ENCODE measurements at places on chromosomes 2 and 18.

- no peak for DNase-seq
Observed at GRCh38 chr2:66957198-66957597, 439.9 kb upstream of the ETAA1 start.

DNA sequence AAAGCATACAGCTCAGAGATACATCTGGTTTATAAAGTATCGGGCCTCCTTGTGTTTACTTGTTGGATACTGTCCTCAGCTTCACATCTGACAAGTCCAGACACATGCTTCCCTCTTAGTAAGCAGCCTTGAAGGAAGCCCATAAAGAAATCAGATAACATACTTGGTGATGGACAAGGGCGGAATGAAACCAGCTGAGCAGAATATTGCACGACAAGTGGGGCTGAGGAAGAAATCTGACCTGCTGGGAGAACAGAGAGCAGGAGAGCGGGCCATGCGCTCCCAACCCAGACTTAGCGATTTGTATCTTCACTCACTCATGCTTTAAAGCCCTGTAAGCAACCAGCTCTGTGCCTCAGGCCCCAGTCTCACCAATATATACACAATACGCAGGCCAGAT lies 208.4 kb downstream of the CDH20 start:
- no peak for DNase-seq

GRCh38 chr2:168970711-168971233 lies 60.4 kb downstream of the ABCB11 start:
- DNase-seq: no peak

- no peak for DNase-seq
Observed at GRCh38 chr2:215832791-215833190, 180.6 kb downstream of the MREG start.

DNA sequence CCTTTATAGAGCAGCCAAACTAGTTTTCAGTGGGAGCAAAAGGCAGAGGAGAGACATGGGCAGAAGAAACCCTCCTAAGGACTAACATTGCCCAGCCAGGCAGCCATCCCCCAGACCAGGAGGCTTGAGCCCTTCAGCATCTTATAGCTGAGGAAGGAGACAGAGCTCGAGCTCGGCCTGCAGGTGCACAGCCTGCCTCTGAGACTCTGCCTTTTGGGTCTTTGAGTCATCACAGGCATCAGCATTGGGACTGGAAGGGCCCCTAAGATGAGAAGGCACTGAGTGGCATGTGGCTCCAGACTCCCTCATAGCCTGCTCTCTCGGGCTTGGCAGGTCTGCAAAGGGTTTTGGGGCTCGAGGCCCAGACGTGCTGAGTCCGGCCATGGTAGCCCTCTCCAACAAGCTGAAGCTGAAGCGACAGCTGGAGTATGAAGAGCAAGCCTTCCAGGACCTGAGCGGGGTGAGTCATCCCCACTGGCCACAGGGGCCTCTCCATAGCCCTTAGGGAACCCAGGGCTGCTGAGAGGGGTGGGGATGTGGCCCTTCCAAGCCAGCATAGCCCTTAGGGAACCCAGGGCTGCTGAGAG lies 84.1 kb downstream of the EPAS1 start:
- DNase-seq: no peak

DNA sequence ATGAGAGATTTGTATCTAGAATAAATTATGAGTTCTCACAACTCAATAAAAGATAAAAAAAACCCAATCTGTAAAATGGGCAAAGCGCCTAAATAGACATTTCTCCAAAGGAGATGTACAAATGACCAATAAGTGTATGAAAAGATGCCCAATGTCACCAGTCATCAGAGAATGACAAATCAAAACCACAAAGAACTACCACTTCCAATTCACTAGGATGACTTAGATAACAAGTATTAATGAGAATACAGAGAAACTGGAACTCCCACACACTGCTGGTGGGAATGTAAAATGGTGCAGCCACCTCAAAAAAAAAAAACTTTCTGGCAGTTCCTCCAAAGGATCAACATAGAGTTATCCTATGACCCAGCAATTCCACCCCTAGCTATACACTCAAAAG lies 17.4 kb upstream of the COL6A3 start:
- no peak for DNase-seq

DNA sequence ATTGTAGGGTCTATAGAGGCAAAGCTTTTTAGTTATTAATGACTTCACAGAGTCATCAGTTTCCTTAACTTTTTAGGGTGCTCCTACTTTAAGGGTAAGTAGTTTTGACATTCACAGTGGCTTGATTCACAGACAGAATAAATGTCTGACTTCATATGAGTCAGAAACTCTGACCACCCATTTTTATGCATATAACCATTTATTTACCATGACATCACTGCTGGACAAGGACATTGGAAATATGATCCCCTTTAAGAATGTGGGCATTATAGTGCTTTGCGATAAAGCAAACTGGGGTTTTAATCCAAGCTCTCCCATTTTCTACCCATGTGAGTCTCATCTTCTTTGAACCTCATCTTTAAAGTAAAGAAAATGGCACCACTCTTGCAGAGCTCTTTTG lies 162.0 kb upstream of the MC4R start:
- DNase-seq: no peak

DNA sequence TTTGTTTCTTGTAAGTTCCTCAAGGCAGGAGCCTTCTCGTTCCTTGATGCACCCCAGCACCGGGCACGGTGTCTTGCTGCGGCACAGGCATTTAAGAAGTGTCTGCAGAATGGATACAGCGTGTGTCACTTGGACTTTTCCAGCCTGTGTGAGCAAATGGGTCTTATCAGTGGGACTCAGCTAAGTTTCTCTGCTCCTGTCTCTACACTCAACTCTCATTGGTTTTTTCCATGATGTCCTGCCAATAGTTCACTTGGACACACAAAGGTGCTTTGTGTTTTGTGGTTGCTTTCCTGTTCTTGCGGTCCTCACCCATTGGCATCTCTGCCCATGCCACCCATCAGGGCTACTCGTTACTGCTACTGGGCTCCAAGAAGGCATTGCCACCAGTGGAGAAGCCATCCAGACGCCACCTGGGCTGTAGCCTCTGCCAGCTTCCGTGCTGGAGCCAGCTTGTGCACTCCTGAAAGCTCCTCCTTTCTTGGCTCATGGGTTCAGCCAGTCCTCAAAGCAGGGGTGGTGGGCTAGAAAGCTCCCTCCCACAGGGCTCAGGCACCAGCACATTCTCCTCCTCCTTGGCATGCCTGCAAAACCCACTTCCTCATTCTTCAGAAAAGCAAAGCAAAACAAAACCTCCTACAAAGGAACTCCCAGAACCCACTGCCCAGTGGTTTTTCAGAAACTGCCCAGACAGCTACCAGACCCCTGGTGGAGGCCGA lies 41.4 kb downstream of the IL1R2 start:
- DNase-seq: no peak

GRCh38 chr18:59659508-59660170 lies 37.6 kb downstream of the CCBE1 start:
- DNase-seq: no peak

DNA sequence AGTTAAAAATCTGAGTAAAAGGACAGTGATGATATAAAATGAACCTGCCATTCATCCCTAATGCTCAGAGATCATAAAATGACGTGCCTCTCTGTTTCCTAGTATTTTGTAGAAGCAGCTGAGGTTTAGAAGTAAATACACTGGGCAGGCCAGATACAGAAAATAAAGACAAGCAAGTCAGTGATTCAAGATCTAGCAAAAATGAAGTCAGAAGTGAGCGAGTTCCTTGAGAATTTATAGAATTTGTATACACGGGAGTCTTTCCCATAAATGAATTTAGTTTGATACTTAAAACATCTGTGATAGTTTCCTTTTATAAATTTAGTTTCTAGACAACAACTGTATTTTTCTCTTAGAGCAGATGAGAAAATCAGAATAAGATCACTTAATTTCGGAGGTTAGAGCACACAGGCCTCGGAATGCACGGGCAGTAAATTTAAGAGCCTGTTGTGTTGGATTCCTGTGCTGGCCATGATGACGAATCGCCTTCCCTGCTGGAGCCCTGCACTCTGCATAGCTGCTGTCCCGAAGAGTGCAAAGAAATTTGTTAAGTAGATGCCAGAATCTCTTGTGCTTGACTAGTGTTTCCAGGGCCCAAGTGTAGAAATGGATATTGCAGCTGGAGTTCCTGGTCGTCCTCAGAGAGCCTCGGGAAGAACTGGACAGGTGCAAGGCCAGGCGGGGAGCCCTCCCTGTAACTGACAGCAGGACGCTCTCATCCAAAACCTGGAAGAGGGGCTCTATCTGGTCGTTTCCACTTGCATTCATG lies 83.7 kb upstream of the RBM44 start:
- no peak for DNase-seq

DNA sequence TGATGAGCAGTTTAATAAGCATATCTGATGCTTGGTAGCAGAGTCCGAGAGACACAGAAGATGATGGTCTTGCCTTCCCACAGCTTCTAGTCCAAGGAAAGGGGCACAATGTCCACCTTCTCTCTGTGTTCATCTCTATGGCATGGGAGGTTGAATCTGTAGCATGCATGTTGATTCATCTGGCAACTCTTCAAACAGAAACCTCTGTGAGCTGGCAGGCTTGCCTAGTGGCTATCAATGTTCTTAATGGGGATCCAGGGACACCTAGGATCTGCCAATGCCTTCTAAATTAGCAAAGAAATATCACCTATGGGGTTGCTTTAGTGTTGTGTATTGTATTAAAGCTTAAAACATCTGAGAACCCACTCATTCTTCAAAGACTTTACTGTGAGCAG lies 170.8 kb downstream of the INO80D start:
- no peak for DNase-seq

DNA sequence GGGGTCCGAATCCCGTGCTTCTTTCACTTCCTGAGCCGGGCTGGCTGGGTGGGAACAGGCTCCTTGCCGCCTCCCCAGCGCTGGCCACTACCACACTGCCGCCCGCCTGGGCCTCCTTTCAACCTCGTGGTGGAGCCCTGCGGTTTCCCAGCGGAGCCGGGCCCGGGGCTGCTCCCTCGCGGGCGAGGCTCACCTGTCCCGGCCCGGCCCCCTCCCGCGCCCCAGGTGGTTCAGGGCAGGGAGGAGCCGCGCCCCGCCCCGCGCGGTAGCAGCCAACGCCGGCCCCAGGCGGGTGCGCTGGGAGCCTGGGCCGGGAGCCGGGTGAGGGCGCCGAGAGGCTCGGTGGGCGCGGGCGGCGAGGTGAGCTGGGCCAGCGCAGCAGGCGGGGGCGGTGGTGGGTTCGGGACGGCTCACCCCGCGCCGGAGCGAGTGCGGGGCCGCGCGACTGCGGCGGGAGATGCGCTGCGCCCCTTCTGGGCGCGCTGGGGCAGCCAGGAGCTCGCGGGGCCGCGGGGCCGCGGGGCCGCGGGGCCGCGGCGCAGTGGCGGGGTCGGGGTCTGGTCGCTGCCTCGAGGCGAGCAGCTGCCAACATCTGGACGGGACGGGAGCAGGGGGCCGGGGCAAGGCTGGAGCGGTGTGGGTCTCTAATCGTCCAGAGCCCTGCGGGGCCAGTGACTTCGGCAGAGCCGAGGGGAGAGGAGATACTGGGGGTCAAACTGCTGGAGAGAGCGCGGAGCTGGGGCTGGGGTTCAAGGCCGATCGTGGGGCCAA lies at the start of gene LYPD6B:
Gene LYPD6B (plus strand): TSS at position 258 of the 771 bp plus-strand sequence. CDS start 92,250 bp downstream, outside the sequence.
- no peak for DNase-seq

- no peak for DNase-seq
Observed at GRCh38 chr2:39779927-39780326, 869 bp upstream of the THUMPD2 start.

DNA sequence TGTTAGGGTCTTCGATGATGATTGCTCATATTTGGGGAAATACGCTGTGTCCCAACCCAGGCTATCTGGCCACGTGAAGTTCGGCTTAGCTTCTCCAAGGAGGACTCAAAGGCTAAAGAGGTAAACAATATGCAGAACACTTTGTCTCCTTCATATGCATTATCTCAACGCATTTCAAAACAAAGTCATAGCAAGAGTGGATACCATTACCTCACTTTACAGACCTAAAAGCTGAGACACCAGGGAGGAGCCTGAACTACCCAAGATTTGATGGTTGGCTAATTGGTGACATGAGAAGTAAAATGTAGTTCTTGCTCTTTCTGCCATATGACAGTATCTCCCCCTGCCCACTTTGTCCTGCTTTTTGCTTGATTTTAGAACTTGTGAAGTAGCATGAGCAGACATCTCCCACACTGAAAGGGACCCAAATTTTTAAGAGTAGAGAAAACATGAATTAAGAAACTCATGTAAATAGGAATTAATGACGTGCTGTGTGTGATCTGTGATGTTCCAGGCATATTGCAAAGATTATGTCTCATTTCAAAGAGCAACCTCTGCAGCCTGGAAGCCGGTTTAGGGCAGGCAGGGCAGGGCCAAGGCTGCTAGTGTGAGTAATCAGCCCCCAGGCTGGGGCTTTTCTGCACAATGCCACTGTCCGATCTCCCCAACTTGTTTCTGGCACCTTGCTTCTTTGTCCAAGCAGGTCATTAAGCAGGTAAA lies 144.5 kb downstream of the BCL11A start:
- no peak for DNase-seq

GRCh38 chr2:11310212-11310611 lies 34.2 kb downstream of the ROCK2 start:
- no peak for DNase-seq

All from cortex of kidney (tissue), 1 donor.